ENCODE measurements at places on chromosomes 3 and 15. TPM values are rescaled to one million over a fixed set of nuclear protein-coding genes. Genes with fewer than 3 reads are reported as not detected.

The FMN1 gene
- total RNA-seq, result 67.1 TPM

The FBXO40 gene
- total RNA-seq, result 0.22 TPM

The TNNC1 gene
- 105 TPM for total RNA-seq

The MAGEL2 gene
- total RNA-seq, result 6.7 TPM

The BAHD1 gene
- 12.9 TPM for total RNA-seq

The CFAP44 gene
- 16.9 TPM for total RNA-seq

The AGTR1 gene
- total RNA-seq, result 3.5 TPM

The CCR1 gene
- 1.7 TPM for total RNA-seq

The LTF gene
- 52.9 TPM for total RNA-seq

The CHDH gene
- 9.1 TPM for total RNA-seq

The CCDC54 gene
- not detected for total RNA-seq

The MYO1E gene
- total RNA-seq, result 48.5 TPM

The GREM1 gene
- total RNA-seq, result 1.2 TPM

The FETUB gene
- not detected for total RNA-seq

The MESD gene
- 31.2 TPM for total RNA-seq

The CCNB2 gene
- total RNA-seq, result 21.2 TPM

The TTLL13 gene
- not detected for total RNA-seq

The ZNF385D gene
- 35.0 TPM for total RNA-seq

The EIF5A2 gene
- 4.7 TPM for total RNA-seq

The CSPG5 gene
- 81.9 TPM for total RNA-seq

The TARS3 gene
- 39.0 TPM for total RNA-seq

The HEG1 gene
- 89.8 TPM for total RNA-seq

The ZNF35 gene
- total RNA-seq, result 24.7 TPM

The CNTN6 gene
- total RNA-seq, result 12.5 TPM

The MAPK6 gene
- 58.4 TPM for total RNA-seq

The GOLGA6L4 gene
- 3.5 TPM for total RNA-seq

The GOLGA8N gene
- 16.3 TPM for total RNA-seq

The CYP1A2 gene
- not detected for total RNA-seq

The COL6A5 gene
- 0.16 TPM for total RNA-seq

The HRG gene
- not detected for total RNA-seq

The RLBP1 gene
- 102 TPM for total RNA-seq

The FBXL22 gene
- 5.1 TPM for total RNA-seq

The NCEH1 gene
- total RNA-seq, result 7.3 TPM

The GPR149 gene
- total RNA-seq, result 3.8 TPM
